ENCODE measurements at places on chromosomes 3 and 15.

GRCh38 chr3:165919284-165919683 is 82.1 kb upstream of the BCHE start:
- DNase-seq: no peak

GRCh38 chr3:66480666-66481065 is 20.2 kb downstream of the LRIG1 start:
- DNase-seq: no peak

DNA sequence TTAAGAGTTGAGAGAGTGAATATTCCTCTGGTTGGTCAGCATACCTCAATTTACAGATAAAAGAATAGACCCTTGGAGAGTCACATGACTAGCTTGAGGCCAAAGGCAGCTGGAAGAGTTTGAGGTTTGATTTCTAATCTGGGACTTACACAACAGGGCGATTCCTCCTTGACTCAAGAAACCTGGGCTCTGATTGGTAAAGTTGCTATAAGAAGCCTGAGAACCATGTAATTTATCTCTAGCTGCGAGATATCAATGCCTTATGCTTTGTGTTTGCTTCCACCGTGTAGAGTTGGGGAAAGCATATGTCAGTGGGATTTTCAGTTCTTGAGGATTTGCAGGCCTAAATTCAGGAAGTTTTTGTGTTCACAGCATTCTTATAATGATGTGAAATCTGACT is 206.0 kb downstream of the KLHL25 start:
- DNase-seq: no peak

GRCh38 chr3:20916951-20917606 is 731.1 kb upstream of the SGO1 start:
- no peak for DNase-seq

DNA sequence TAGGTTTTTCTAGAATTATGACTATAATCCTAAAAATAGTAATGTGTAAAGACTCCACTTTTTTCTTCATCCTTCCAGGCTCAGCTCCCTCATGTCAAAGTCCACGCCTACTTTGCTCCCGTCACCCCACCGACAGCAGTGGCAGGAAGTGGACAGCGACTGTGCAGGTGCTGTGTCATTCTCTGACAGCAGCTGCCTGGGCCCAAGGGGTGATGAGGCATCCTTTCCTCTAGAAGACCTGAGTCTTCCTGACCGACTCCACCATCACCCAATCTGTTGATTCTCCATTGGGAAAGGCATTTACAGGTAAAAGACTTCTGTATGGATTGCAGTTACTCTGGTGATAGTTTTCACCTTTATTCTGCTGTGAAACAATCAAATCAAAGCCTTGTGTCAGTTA is 54.8 kb downstream of the UBP1 start:
- DNase-seq: peak; percentile 4
